ENCODE measurements at places on chromosomes 6 and 20.

DNA sequence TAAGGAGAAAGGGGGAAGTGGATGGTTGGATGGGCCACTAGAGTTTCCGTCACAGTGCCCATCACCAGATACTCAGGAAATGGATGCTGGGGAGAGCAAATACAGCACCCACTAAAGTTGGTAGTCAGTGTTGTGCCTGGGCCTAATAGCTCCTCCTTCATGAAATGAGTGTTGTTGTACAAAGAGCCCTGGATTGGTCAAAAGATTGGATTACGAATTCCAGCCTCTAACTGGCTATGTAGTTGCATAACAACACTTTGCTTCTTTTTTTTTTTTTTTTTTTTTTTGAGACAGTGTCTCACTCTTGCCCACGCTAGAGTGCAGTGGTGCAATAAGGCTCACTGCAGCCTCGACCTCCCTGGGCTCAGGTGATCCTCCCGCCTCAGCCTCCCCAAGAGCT is 27.4 kb downstream of the KCNG1 start:
- DNase-seq, result no peak

- no peak for DNase-seq
These were observed 69.9 kb downstream of the FYN start for GRCh38 chr6:111803371-111803770.

DNA sequence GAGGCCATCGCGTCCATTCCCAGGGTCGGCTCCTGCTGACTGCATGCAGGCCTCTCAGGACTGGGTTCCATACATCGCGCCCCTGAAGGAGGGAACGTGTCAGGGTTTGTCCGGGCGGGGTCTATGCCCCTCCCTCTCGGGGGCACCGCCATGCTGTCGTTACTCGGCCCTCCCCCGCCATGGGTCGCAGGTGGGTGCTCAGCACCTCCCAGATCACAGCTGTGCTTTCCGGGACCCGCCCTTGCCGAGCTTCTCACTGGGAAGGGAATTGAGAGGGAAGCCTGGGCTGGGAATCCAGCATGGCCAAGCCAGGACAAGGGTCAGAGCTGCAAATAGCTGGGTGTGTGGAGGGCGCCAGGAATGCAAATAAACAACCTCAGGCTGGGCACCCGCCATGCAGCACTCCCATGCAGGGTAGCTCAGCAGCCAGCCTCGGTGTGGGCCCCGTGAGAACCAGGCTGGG is at the start of gene FRMD1:
FRMD1 (minus strand) TSS at position 270 of the 463 bp plus-strand sequence; CDS start at position 152, 118 bp downstream.
- DNase-seq, result no peak

- no peak for DNase-seq
These were observed 306.0 kb upstream of the THEMIS start for GRCh38 chr6:128206610-128207426.

DNA sequence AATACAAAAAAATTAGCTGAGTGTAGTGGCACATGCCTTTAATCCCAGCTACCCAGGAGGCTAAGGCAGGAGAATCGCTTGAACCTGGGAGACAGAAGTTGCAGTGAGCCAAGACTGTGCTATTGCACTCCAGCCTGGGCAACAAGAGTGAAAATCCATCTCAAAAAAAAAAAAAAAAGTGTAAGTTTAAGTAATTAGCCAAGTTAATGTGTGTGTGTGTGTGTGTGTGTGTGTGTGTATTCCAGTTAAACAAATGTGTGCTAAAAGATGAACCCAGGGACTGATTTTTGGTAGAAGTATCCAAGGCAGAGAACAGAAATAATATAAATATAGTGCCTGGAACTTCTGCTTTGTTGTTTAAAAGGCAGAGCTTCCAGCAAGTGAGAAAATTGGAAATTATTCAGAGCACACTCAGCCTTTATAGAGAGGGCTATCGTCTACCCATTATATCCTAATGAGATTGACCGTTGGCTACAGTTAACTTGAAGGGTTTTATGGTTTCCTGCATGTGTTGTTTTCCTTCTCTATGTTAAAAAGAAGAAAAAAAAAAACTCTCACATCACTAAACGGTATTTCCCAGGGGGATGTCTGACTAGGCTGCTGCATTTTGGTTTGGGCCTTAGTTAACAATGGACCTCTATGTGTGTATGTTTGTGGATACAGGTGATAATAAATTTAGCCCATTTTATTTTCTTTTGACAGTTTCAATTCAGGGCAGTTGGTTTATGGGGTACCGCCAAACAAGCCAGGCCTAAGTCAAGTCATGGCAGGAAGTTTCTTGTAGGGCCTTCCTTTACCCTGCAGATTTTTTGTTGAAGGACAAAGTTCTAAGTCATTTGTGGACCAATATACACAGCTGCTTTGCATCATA is 9.8 kb downstream of the SOX4 start:
- no peak for DNase-seq

- no peak for DNase-seq
These were observed 23.5 kb upstream of the MPC1 start for GRCh38 chr6:166406197-166406596.

- DNase-seq, result no peak
These were observed 337.6 kb downstream of the BTBD9 start for GRCh38 chr6:38302081-38302480.

DNA sequence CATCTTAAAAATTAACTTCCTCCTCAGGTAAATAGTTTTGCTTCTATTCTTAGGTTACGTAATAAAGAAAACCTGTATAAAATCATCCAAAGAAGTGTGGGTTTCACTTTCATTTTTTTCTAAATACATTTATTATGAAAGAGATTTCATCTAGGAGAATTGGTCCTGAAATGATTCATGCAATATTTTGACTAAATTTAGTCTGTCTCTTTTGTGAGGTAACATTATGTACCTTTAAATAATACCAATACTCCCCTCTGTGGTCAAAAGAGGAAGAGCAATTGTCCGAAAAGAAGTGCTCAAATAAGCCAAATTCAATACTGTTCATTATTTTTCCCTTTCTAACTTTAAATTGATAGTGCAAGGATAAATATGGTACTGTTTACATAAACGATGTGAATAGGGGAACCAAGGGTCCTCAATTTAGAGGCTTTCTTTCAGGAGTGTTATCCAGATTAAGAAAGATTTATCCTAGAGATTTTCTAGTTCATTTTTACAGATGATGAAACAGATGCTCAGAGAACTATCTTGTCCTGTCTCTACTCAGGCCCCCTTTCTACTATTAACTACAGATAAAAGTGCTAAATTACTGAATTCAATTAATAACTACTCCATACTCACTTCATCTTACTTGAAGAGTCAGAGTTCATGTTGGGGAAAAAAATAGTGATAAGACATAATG is 26.2 kb downstream of the CYP39A1 start:
- DNase-seq, result peak; percentile 3

DNA sequence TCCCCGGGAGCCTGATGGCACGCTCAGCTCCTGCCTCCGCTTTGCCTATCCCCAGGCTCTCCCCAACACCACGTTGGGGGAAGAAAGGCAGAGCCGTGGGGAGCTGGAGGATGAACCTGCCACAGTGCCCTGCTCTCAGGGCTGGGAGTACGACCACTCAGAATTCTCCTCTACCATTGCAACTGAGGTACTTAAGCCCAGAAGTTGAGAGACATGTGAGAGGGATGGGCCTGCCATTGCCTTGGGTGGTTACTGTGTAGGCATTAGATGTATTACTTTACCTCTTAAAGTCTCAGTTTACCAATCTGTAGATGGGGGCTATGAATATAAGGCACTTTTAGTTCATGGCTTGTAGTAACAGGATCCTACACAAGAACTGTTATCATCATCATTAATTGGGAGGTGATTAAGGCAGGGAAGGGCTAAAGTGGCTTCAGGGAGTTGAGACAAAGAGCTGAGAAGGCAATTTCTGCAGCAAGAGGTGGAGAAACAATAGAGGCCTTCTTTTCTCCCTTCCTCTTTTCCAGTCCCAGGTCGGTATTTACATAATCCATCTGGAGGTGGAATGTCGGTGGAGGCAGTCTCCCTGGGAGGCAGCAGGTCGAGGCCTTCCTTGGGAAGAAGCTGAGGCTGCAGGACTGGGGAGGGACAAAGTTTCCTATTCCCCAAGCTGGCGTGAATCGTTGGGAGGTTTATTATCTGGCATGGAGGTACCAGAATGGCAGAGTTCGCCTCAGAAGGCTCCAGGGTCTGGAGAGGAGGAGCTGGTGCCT is 691 bp downstream of the SLC22A7 start:
- DNase-seq, result no peak

- DNase-seq, result no peak
These were observed 111.0 kb upstream of the NUP153 start for GRCh38 chr6:17817763-17818162.

DNA sequence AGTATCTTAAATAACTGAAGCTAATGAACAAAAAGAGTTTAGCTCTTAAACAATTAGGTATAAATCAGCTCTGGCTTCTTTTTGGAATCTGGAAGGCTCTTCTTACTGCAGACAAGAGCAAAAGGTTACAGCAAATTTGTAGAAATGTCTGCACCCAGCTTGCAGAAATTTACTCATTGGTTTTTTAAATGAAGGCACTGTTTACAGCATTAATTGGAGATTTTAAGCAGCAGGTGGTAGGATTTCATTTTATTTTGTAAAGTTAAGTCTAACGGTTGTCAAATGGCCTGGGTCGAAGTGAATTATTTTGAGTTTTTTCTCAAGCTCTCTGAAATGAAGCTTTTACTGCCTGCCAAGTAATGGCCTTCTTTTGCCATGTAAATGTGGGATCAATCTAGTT is 102.1 kb downstream of the NRSN1 start:
- DNase-seq, result no peak

- DNase-seq, result no peak
These were observed 1073.0 kb upstream of the MAP3K7 start for GRCh38 chr6:91659891-91660290.

DNA sequence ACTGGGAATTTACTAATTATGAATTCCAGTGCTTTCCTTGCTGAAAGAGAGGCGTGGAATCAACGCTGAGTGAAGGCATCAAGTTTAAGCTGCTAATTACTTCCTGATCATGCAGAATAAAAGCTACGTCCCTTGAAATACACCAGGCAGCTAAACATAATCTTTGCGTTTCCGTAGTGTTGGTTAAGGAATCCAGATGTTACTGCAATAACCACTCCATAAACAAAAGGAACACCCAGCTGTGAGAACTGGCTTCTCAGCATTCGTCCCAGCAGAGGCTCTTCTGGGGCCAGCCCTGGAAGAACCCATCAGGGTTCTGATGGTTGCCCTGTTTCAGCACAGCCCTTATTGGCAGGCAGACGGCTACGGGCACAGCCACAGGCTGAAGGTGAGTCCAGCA is 111.4 kb downstream of the CDH26 start:
- DNase-seq, result no peak

All from Jurkat, Clone E6-1 (cell line).